ENCODE measurements at places on chromosomes 4 and X. TPM values are rescaled to one million over a fixed set of nuclear protein-coding genes. Genes with fewer than 3 reads are reported as not detected.

Gene PGAM4
- not detected for total RNA-seq

Gene BEX3
- 12.5 TPM for total RNA-seq

Gene VSIG4
- 39.1 TPM for total RNA-seq

Gene MAGEA8
- not detected for total RNA-seq

Gene SPARCL1
- 357 TPM for total RNA-seq

DNA sequence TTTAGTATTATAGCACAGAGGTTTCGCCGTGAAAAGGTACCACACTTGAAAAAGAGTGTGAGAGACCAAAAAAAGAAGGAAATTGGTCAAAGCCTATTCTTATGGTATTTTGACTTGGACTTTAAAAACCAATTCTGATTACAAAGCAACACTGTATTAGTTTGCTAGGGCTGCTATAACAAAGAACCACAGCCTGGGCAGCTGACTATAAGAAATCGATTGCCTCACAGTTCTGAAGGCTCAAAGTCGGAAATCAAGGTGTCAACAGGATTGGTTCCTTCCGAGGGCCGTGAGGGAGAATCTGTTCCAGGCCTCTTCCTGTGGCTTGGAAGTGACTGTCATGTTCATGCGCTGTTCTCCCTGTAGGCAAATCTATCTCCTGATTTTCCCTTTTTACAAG, 17.9 kb downstream of the DAPP1 start:
- DNase-seq: no peak

GRCh38 chr4:30870513-30870912, 150.3 kb downstream of the PCDH7 start:
- no peak for DNase-seq

GRCh38 chrX:120477453-120477852, 8.4 kb upstream of the LAMP2 start:
- no peak for DNase-seq

DNA sequence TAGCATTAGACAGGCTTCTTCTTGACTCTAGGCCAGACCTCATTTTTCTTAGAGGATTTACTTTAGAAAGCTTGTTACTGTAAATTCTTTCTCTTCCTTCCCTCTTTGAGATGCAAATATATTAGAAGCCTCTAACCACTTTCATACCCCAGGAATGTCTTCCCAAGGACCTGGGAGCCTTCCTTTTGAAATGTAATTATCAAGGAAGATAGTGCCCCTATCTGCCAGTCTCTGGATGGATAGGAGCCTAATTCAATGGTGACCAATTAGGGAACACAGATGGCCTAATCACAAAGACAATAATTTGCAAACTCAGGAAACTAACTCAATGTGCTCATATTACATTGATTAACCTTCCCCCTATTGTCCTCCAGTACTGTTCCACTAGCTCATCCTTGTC, 145.6 kb upstream of the DCAF8L1 start:
- DNase-seq: no peak

Data from gastrocnemius medialis (tissue), 4 donors.